ENCODE measurements at places on chromosomes 12 and 14.

DNA sequence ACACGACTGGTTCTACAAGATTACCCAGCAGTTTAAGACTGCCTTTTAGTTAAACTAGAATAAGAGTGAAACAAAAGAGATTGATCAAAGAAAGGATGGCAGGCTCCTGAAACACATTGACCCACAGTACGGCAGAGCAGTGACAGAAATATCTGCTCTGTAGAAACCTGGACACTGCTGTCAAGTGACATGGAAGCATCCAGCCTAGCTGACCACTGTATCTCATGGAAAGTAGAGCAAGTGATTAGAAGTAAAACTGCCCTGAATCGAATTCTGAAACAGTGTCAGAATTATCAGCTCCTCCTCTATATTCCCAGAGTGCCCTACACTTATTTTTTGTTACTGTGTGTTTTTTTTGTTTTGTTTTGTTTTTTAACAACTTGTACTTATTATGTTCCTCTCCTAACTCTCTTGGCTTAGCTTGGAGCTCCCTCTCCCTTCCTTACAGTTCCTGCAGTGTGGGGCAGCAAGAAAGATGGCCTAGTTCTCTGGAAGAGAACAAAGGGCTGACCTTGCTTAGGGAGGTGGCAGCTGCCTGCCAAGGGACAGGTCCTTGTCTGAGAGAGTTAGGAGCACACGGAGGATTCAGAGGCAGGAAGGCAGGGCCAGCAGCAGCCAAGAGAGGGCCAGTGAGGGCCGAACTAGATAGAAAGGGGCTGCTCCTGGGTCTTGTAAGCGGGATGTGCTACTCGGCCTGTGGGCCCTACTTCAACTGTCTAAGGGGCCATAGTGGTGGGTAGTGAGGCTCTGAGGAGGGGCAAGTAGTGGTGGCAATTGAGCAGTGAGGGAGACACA is 97.2 kb downstream of the PTPRR start:
- no peak for DNase-seq

- no peak for DNase-seq
Observed at GRCh38 chr12:118119449-118119879, 15.7 kb upstream of the VSIG10 start.

- no peak for DNase-seq
Observed at GRCh38 chr12:58907391-58907790, 12.9 kb downstream of the LRIG3 start.

DNA sequence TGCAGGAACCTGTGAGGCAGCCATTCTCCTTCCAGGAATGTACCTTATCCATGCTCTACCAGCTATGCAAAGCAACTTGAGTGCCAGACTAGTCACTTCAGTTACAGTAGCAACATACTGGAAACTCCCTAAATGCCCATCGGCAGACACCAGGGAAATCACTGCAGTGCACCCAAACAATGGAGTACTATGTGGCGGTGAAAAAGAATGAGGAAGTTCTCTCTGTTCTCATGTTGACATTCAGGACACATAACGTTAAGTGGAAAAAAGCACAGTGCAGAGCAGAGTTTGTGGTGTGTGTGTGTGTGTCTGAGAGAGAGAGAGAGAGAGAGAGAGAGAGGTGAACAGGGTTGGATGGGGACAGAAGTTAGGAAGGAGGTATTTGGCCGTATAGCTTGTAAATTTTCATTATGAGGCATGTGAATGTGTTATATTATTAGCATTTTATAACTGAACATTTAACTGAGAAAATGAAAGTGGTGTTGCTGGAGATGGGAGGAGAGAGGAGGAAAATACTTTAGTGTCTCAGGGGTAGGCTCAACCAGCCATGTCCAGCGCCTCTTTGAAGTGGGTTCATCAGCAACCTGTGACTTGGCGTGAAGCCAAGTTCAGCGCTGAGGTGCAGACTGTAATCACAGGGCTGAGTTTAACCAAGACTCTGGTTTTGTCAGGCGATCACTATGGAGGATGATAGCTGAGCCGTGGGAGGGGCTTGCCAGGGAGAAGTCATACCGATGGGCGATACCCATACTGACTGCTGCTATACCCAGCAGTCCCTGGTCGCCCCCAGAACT is 17.3 kb downstream of the TNFAIP2 start:
- DNase-seq = no peak

- no peak for DNase-seq
Observed at GRCh38 chr12:26402648-26403047, 207.3 kb downstream of the SSPN start.

All from stimulated activated CD4-positive, alpha-beta T cell treated with anti-CD3 and anti-CD28 coated beads, TNF-alpha, amount 100 ng/mL, for 24 hours (primary cell).